Left kidney (tissue), 8 donors: ENCODE measurements at places on chromosomes 12 and 14. TPM values are rescaled to one million over a fixed set of nuclear protein-coding genes. Genes with fewer than 3 reads are reported as not detected.
A peak's percentile ranks its signal among the peaks of the same experiment; 100 is the strongest.

SUPT16H gene
- polyA plus RNA-seq, result 165 TPM

HPD gene
- 2.6 TPM for polyA plus RNA-seq

AMHR2 gene
- polyA plus RNA-seq, result 0.63 TPM

TGM1 gene
- 2.3 TPM for polyA plus RNA-seq

TEX52 gene
- 3.1 TPM for polyA plus RNA-seq

CD27 gene
- 1.2 TPM for polyA plus RNA-seq

TSPAN19 gene
- polyA plus RNA-seq, result 0.88 TPM

- no peak for DNase-seq
Measured at GRCh38 chr14:74392616-74393570, 33.1 kb downstream of the SYNDIG1L start.

GRCh38 chr12:59700153-59700450 lies 104.3 kb downstream of the SLC16A7 start:
- DNase-seq, result no peak

DNA sequence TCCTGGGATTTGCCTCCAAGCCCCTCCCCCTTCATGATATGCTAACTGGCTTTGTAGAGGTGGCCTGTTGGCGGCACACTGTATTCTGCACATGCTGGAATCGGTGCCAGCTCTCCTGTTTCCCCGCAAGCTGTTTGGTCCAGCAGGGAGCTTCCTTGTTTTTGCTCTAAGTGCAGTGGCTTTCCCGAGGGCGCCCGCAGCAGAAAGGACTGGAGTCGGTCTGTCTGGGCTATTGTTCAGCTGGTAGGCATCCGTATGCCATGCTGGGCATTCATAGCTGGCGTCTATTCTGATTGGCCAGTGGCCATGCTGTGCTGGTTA lies 88.9 kb upstream of the MED13L start:
- DNase-seq, result no peak

GRCh38 chr14:67978749-67979148 lies 159.2 kb downstream of the RAD51B start:
- no peak for DNase-seq

GRCh38 chr12:50073712-50074111 lies 11.4 kb upstream of the SMARCD1 start:
- no peak for DNase-seq

- no peak for DNase-seq
Measured at GRCh38 chr14:103194256-103195045, 71.2 kb downstream of the TNFAIP2 start.

- DNase-seq, result peak; percentile 40
Measured at GRCh38 chr12:96907671-96908422, 790 bp downstream of the NEDD1 start.

DNA sequence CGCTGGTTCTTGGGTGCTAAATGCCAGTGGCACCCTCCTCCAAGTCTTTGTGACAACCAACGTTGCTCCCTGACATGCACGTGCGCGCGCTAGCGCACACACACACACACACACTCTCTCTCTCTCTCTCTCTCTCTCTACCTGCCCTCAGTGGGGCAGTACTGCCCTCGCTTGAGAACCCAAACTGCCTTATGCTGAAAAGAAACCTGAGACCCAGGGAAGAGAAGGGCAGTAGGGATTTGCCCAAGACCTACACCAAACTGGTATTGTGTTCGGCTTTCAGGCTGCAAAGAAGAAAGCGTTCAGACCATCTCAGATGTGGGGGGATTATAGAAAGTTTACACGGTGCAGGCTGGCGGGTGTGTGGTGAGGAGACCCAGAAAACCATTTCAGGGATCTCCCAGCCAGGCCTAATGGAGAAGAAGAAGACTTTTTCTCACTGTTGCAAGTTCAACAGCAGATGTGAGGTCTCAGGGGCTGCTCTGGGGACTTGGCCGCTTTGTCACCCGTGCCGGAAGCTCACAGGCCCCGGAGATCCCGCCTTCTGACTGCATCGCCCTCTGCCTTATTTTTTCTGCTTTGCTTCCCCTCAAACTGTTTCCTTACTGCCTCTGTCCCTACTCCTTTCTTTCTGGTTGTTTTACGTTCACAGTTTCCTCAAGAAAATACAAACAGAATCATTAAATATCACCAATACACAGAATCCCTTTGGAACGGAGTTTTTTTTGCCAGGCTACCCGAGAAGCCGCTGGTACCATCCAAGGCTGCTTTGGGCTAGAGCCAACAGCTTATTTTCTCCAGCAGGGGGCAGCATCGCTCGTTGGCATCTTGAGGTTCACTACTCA lies 82.4 kb downstream of the PPM1A start:
- DNase-seq, result peak; percentile 86

- DNase-seq, result no peak
Measured at GRCh38 chr12:100464529-100464928, 9.1 kb upstream of the NR1H4 start.

- DNase-seq, result no peak
Measured at GRCh38 chr12:131675126-131676080, 35.5 kb upstream of the SFSWAP start.
